ENCODE measurements at places on chromosomes 7 and 10.

DNA sequence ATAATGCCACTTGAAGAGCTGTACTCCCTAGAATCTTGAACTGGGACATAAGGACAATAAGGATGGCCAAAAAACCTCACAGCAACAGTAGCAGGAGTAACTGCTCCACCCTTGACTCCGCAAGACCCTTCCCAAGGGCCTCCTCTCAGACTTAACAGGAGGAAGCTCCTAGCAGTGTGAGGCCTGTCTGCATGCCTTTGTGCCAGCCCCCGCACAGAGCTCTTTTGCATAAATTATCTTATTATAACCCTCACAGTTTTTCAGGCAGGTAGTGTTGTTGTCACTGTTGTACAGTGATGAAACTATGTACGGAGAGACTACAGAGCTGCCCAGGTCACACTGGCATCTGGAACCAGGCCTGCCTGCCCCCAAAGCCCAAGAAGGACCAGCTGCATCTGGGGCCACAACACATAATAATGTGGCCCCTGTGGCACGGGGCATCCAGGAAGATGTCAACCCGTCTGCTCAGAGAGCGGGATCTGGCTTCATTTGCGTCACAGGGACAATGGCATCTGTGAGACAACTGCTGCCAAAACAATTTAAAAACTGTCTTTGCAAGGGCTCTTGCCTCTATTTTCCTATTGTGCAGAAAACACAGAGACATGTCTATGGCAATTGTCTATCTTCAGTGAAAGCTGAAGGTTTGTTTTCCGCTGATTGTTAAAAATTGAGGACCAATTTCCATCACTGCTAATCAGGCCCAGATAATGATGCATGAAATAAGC, 249.3 kb upstream of the GRB10 start:
- DNase-seq: no peak

GRCh38 chr10:6195846-6196245, 6.9 kb upstream of the PFKFB3 start:
- DNase-seq: no peak

DNA sequence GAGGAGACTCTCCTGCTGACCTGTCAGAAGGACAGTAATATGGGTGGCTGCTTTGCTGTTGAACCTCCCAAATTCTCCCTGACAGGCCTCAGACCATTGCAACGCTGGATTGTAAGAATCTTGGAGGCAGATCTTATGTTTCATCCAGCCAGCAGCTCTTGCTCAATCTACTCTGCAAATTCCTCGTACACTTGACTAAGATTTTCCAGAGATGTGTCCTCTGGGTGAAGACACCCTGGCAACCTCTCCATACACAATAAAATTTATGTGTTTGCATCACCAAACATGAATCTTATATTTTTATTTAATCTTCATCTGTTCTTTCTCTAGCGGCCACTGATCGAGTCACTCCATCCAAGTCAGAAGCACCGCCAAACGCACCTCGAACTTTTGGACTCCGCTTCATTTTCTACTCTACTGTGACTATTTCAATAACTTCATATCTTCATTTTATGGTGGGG, 623.1 kb downstream of the ACTR3B start:
- DNase-seq: no peak

DNA sequence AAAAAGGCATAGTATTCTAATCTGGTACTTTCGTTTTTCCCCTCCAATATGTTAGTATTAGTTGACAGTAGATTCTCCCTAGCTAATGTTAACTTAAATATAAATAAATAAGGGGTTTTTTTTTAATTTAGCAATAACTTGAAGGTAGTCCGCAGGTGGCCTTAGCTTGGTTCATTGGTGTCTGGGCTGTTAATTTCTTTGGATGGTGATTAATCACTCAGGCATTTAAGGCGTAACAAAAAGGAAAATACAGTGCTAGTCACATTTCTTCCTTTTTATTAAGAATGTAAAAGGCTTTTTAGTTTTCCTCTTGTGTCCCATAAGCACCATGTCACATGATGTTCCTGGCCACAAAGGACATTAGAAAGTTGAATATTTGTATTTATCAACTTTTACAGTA, 161.0 kb upstream of the POT1 start:
- DNase-seq: no peak

GRCh38 chr7:96328016-96328415, 6.1 kb upstream of the SLC25A13 start:
- DNase-seq: no peak

DNA sequence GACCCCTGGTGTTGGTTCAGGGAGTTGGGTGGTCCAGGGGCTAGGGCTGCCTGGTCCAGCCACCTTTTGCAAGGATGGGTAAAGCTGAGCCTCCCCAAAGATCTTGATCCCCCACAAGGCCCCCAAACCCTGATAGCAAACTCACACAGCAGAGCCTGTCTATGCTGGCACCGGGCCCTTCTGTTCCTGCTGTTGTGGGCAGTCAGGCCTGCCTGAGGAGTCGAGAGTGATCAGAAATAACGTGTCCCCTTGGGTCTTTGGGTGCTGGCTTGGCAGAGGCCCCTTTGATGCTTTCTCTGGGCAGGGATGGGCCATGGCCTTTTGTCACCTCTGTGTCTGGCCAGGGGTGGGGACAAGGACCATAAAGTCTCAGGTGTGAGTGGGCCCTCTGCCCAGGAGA, 715 bp upstream of the MUC12 start:
- DNase-seq: no peak

DNA sequence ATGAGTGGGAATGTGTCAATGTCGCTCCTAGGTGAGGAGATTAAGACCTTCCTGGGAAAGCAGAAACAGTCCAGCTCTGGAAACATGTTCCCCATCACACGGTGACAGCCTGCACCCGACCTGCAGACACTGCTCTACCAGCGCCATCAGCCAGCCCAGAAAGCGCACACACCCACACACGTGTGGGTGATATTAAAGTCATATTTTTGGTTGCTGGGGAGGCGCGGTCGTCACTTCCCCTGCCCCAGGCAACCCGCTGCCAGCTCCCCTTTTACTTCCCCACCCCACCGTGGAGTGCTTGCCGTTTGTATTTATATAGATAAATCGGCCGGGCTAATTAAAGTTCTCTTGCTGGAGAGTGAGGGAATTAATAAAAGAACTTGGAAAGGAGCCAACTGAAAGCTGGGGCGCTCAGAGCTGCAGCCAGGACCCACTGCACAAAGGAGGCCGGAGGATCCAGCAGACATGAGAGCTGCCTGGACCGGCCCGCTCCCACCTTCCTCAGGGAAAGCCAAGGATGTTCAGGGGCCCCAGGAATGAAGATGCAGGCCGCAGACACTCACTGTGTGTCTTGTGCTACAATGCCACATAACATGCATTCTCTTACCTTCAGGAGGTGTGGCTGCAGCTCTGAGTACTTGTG, 145.2 kb upstream of the UNC5B start:
- DNase-seq: no peak
